Activated T-cell treated with anti-CD3 and anti-CD28 coated beads for 48 hours (primary cell): ENCODE measurements at places on chromosomes 6 and 20.

DNA sequence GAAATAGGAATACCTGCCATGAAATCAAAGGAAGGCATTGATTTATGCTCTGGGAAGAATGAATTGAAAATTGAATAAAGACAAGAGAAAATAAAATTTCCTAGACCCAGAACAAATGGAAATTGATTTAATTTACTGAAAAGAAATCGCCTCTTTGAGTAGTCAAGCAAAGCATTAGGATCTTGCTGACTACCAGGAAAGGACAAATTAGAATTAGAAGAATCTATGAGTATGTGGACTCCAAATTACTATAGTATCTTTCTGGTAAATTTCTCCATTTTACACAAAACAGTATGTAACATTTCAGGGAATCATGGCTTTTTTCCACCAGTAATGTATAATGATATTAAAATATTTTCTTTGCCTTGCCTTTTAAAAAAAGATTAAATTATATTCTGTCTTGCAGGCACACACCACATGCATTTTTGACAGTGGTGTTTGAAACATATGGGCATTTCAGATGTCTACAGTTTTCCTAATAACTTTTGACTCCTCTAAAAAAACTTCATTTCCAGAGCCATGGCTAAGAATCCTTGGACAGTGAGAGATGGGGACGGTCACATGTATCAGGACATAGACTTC, 768.7 kb upstream of the NRSN1 start:
- no peak for DNase-seq

- DNase-seq: no peak
Observed at GRCh38 chr6:34360556-34360955, 31.9 kb downstream of the NUDT3 start.

DNA sequence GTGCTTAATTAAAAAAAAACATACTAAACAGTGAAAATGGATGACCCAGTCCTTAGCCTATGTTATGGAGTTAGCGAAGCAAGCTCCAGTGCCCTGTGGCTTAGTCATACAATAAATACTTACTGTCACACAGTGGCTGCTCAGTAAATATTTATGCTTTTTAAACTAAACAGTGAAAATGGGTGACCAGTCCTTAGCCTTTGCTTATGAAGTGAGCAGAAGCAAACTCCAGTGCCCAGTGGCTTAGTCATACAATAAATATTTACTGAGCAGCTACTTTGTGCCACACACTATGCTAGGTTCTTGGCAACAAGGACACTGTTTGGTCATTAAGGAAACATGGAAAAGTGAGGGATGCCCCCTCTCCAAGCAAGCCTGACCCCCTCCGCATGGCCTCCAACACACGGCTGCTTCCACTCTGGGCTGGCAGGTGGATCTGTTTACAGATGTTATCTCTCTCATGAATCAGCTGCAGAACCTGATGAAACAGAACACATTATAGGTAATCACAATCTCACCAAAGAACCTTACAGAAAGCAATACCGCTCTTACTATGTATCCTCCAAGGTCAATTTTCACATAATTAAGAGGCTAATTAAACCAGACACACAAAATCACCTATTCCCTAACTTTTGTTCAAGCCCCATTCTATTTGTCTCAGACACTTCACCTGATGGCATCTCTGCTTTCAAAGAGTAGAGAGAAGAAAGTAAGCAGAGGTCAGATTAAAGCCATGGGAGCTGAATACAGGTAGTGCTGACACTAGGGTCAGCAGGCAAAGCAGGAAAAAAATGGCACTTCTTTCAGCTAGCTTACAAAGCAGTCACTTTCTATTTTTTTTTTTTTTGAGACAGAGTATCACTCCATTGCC, 27.3 kb downstream of the CDK5RAP1 start:
- DNase-seq: no peak

- DNase-seq: peak; percentile 47
Observed at GRCh38 chr6:73704260-73704659, 8.3 kb downstream of the CD109 start.

DNA sequence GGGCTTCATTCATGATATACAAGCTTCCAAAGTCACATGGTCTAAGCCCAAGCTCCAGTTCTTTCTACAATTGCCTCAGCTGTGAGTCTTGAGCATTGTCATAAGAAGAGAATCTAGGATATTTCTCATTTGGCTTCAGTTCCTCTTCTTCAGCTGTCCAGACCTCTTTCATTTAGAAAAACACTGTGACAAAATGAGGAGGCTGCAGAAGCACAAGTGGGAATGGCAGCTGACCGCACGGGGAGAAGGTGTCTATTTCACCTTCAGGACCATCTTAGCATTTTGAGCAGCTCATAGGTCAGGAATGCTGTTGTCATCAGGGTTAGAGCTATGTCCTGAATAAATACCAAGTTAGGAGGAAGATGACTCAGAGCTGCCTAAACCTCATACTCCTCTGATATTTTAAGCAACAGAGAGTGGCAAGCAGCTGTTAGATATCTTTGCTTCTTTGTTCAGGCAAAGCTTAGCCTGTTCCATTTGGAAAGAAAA, 390.1 kb upstream of the CITED2 start:
- no peak for DNase-seq

GRCh38 chr6:139852488-139853140, 478.2 kb upstream of the CITED2 start:
- DNase-seq: no peak

GRCh38 chr6:34157851-34158250, 12.0 kb upstream of the GRM4 start:
- no peak for DNase-seq

DNA sequence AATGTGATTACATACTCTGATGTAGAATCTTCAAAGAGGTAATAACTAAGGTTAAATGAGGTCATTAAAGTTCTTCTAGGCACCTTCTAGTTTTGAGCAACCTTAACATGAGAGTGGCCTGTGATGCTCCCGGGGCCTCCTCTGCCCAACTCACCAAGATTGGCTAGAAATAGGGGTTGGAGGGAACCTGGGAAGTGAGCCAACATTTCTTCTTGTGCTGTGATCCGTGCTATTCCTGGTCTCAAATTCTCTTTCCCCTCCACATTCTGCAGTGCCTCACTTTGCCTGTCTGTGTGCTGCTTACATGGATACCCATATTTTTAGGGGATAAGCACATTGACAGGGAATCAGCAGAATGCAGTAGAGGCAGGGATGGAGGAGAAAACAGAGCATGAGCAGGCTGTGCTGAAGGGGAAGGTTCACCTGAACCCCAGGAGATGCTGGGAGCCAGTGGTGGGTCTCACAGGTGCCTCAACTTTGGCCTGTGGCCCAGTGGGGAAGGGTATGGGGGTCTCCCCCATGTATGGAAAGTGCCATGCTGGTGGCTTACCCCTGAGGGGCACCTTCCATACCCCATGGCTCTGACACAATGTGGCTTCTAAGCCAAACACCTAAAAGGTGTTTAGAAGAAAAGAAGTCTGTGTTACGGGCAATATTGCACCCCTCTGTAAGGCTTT, 164.7 kb upstream of the CHD6 start:
- DNase-seq: no peak

GRCh38 chr6:39945626-39946025, 11.4 kb upstream of the MOCS1 start:
- DNase-seq: no peak

DNA sequence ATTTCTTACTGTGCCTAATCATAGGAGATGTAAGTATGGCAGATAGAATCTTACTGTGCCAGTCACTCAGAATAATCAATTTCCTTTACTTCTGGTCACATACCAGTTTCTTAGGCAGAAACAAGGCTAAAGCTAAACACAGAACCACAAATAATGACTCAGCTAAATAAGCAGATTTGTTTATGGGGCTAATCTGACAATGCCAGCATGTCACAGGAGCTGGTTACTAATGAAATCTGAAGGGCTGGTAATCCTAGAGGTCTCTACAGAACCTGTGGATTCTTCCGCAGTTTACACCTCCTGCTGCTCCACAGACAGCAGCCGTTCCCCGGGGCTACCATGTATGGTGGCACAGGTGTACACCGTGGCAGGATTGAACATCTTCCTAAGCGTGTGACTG, 80.8 kb downstream of the LYRM4 start:
- DNase-seq: no peak
